ENCODE measurements at places on chromosomes 2 and 18. TPM values are rescaled to one million over a fixed set of nuclear protein-coding genes. Genes with fewer than 3 reads are reported as not detected.

The CCDC141 gene
- total RNA-seq, result 12.3 TPM

The CCBE1 gene
- total RNA-seq, result 0.67 TPM

The ERICH2 gene
- 0.85 TPM for total RNA-seq

The FAM228A gene
- 3.9 TPM for total RNA-seq

The ERFE gene
- total RNA-seq, result 0.58 TPM

- no peak for DNase-seq
Observed at GRCh38 chr2:26059542-26059941, 25.7 kb downstream of the RAB10 start.

GRCh38 chr18:76764291-76764901 is 58.0 kb upstream of the ZNF236 start:
- DNase-seq, result no peak

DNA sequence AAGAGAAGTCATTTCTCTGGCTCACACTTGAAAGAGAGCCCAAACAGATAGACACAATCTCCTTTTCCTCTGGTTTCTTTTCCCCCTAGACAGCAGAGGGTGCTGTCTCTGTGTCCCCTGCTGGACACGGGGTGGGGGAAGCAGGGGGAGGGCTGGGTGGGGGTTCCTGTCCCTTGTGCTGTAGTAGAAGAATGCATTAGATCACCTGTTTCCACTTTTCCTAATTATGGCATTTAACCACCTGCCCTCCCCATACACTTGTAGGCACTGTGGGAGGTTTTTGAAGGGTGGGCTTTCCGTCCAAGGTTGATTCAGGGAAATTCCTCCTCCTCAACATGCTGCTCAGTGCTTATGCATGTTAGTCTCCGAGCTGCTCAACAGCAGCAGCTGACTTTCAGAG is 206.2 kb upstream of the EPAS1 start:
- DNase-seq, result no peak

- peak; percentile 41 for DNase-seq
Observed at GRCh38 chr18:78742218-78742745, 237.3 kb upstream of the SALL3 start.

- DNase-seq, result no peak
Observed at GRCh38 chr2:68388772-68389171, 23.7 kb downstream of the PLEK start.

- DNase-seq, result no peak
Observed at GRCh38 chr2:200782251-200782650, 29.5 kb upstream of the BZW1 start.

DNA sequence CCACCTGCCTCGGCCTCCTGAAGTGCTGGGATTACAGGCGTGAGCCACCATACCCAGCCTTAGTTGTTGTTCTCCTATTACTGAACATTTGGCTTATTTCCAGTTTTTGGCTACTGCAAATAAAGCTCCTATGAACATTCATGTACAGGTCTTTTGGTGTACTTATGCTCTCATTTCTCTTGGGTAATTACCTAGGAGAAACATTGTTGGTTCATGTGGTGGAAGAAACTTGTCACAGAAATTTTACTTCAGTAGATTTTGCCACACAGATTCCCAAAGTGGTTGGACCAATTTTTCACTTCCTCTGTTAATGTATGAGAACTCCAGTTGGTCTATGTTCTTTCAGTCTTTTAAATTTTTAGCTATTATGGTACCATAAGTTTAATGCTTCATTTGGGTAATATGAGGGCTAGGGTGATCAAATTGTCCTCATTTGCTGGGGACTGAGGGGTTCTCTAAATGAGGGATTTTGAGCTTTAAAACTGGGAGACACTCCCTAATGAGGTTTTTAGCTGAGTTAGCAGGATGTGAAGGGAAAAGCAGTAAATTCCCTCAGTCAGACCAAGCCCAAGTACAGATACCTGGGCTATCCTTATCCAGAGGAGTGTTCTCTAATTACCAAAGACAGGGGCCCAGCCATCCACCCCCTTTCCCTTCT is 33.9 kb downstream of the MTA3 start:
- no peak for DNase-seq

GRCh38 chr18:61001138-61001537 is 332.1 kb upstream of the CDH20 start:
- DNase-seq, result no peak
